ENCODE measurements at places on chromosomes 11 and 22.

GRCh38 chr22:47450876-47451475, 688.5 kb downstream of the TBC1D22A start:
- DNase-seq = no peak

DNA sequence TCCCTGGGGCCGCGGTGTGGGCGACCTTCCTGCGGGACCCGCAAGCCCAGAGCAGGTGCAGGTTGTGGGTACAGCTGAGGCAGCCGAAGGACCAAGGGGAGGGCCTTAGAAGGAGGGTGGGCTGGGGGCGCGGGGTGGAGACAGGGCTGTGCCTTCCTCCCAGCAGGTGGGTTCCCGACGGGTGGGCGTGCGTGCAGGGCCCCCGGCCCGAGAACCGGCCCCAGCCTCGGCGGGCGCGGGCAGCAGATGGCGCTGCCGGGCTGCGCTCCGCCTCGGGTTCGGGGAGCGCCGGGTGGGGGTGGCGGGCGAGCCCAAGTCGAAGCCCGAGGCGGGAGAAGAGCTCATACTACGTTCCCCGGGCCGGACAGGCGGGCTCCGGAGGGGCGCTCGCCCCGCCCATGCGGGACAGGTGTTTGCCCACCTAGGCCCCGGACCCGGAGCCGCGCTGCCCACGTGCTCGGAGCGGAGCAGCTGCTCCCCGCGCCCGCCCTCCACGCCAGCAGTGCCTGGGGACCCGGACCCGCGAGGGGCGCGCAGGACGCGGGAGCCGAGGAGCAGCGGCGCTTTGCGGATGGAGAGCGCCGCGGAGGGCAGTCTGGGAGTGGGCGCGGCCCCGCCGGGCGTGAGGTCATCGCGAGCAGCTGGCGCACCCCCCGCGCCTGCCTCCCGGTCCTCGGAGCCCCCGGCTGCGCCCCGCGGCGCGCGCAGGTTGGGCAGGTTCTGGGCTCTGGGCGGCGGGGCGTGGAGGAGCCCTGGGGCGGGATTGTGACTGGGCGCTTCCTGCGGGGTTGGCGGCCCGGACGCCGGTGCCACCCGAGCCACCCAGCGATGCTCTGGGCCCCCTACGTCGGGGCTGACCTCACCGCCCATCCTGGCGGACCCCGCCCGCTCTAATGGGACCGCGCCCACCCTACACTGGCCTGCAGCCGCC, 25.3 kb downstream of the DUSP8 start:
- DNase-seq = no peak

- DNase-seq = no peak
These were observed 58.3 kb upstream of the VSTM5 start for GRCh38 chr11:93908689-93909088.

GRCh38 chr11:47239852-47240251, 8.8 kb downstream of the ACP2 start:
- no peak for DNase-seq

DNA sequence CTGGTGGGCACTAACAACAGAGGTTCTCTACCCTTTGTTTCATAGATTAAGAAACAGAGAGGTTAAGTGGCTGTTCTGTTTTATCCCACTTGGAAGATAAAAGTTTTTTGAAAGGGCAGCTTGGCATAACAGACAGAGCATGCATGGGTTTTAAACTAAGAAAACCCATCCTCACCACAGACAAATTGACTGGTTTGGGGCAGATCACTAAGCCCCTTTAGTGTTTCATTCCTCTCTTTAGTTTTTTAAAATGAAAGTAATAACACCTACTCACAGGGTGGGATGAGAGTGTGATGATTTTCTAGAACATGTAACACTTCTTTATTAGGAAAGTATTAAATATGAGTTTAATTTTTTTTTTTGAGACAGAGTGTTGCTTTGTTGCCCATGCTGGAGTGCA, 12.3 kb upstream of the RRAS2 start:
- no peak for DNase-seq

- DNase-seq = peak; percentile 15
These were observed 4.5 kb downstream of the GAS2L1 start for GRCh38 chr22:29310863-29311339.

DNA sequence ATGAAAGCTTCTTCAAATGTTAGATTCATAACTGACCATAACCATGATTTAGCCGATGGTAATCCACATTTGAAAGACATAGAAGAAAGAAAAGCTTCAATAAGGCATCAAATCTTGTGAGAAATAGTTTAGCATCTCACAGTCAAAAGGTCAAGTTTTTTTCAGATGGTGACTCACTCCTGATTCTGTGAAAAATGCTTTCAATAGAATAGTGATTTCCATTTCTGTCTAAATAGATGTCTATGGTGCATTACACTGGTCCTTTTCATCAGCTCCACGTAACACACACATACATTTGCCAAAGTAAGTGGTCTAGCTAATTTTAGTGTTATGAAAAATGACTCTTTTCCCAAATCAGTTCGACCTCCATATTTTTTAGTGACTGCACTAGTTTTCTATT, 139.2 kb downstream of the LRRC4C start:
- no peak for DNase-seq

DNA sequence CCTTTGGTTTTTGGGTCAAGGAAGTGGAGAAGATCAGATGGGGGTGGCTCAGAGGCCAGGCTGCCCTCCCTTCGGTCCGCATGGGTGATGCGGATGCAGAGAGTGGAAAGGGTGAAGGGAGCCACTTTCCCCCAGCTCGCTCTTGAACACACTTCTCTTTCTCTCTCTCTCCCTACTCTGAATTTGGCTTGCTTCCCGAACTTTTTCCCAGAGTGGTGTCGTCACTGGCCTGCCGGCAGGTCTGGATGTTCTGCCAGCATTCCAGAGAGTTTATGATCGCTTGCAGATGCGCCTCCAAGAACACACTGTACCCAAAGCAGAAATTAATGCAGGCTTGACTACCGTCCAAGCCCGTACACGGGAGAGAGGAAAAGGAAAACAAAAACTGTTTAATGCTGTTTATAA, 103.2 kb downstream of the ZBTB16 start:
- peak; percentile 80 for DNase-seq

DNA sequence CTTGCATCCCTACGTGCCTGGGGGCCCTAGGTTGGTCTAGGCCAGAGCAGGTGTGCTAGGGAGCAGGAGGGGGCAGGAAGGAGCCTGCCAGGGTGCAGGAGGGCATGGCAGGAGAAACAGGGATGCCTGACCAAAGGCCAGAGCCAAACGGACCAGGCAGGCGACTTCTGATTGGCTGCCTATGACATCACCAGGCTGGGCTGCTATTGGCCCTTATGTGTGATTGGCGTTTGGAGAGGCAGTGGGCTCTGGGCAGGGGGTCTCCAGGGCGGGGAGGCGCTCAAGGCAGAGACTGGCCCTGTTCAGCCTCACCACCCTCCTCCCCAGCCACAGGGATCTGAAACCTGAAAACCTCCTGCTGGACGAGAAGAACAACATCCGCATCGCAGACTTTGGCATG, 44.4 kb downstream of the MOB2 start:
- no peak for DNase-seq

- DNase-seq = no peak
These were observed 110.0 kb upstream of the KIRREL3 start for GRCh38 chr11:127110542-127110941.

DNA sequence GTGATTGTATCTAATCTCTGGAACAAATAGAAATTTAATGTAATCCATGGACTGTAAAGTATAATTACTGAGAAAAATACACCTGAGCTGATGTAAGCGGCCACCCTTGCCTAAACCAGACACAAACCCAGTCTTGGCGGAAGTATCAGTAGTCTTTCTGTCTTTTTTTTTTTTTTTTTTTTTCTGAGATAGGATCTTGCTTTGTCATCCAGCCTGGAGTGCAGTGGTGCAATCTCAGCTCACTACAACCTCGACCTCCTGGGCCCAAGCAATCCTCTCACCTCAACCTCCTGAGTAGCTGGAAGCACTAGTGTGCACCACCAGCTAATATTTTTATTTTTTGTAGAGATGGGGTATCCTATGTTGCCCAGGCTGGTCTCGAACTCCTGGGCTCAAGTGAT, 5.5 kb upstream of the CXCR5 start:
- no peak for DNase-seq

DNA sequence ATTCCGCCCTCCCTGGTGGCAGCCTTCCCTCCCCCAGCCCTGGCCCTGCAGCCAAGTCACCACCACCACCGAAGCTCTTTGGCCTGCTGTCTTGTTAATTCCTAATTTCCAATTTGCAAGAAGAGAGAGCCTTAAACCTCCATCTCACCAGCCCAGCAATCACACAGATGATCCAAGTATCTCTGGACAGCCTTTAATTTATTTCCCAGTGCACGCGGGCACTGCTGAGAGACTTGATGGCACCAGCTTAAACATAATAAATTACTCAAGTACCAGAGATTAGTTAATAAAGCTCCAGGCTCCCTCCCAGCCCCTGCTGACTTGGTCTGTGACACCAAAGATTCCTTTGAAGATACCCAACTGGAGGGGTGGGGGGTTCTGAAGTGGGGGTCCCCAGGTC, 494.7 kb downstream of the BUD13 start:
- no peak for DNase-seq

DNA sequence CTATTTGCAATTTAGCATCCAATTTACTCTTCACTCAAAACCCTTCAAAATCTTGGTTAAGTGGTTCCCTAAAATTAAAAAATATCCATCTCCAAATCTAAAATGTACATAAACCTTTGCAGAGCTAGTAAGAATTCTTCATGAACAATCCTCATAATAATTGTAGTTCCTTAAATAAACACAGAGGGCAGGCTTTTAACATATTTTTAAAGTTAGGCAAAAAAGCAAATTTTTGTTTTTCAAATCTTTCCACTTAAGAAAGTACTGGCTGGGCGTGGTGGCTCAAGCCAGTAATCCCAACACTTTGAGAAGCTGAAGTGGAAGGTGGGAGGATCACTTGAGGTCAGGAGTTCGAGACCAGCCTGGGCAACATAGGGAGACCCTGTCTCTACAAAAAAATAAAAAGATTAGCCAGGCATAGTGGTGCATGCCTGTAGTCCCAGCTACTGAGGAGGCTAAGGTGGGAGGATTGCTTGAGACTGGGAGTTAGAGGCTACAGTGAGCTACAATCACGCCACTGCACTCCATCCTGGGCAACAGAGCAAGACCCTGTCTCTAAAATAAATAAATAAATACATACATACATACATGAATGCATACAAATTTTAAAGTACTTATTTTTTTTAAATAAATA, 25.1 kb upstream of the PLAAT3 start:
- no peak for DNase-seq

- no peak for DNase-seq
These were observed 77.0 kb downstream of the FAM83F start for GRCh38 chr22:40071720-40072119.

- DNase-seq = peak; percentile 73
These were observed 331.8 kb upstream of the MPPED2 start for GRCh38 chr11:30917859-30918478.

DNA sequence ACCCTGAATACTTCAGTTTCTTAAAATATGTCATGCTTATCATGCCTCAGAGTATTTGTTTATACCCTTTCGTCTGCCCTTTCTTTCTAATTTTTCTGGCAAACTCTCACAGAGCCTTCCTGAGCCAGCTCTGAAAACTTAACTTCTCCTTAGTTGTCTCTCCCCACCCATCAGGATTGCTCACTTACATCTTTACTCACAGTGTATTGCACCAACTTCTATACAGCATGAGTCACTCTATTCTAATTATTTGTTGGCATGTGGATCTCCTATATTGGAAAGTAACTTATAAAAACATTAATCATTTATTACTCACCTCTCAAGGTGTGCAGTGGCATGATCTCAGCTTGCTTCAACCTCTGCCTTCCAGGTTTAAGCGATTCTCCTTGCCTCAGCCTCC, 114.9 kb downstream of the FANCF start:
- DNase-seq = no peak

DNA sequence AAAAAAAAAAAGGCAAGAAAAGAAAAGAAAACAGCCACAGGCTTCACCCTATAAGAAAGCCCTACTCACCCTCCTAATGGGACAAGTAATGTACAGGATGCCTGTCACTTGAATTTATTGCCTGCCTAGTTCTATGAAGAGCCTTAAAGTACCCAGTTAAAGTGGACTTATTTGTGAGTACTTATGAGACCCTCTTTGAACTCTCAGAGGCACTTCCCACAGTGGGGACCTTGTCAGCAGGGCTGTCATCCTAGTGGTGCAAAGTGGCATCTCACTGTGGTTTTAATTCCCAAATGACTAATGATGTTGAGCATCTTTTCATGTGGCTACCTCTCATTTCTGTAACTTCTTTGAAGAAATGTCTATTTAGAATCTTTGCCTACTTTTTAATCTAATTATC, 41.8 kb upstream of the BARX2 start:
- no peak for DNase-seq

DNA sequence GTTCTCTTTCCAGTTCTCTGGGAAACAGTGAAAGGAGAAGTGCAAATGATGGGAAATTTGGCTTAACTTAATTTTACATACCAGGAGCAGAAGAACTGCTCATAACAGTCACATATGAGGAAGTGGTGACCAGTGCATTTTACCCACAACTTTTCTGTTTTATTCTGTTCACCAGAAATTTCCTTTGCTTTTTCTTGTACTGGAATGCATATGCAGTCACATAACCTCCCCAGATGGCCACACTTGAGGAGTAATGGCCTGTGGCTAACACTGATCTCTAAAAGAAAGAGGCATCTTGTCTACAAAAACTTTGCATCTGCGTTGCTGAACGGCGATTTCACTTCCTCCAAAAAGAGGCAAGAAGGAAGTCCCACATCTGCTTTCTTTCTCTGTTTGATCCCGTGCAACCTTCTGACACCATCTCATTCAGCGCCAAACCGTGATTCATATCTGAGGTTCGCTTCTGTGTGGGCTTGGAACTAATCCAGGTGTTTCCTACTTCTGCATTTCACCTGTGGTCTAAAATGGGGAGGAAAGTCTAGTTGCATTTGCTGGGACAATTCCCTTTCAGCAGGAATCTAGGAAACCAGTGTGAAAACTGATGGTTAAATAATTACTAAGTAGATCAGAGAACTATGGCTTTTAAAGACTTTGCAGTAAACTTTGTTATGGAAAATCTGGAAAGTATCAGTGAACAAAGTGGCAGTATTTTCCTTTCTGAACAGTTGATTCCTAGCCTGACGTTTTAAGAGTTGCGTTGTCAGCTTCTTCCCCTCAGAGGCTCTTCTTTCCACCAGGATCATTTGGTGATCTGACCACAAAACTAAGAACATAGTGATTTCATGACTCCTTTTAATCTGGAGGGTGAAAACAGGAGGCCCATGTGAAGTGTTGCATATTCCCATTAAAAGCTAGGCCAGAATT, 4.2 kb upstream of the MPEG1 start:
- DNase-seq = no peak

GRCh38 chr22:50030297-50031188, 18.0 kb upstream of the IL17REL start:
- peak; percentile 75 for DNase-seq

- DNase-seq = peak; percentile 49
These were observed 761 bp upstream of the NXF1 start for GRCh38 chr11:62805961-62806441.

GRCh38 chr11:104844451-104844850, 53.8 kb downstream of the CASP12 start:
- no peak for DNase-seq

Data from NCI-H2171 (cell line).